MG63 (cell line): ENCODE measurements at places on chromosomes 6 and 20. TPM values are rescaled to one million over a fixed set of nuclear protein-coding genes. Genes with fewer than 3 reads are reported as not detected.

DNA sequence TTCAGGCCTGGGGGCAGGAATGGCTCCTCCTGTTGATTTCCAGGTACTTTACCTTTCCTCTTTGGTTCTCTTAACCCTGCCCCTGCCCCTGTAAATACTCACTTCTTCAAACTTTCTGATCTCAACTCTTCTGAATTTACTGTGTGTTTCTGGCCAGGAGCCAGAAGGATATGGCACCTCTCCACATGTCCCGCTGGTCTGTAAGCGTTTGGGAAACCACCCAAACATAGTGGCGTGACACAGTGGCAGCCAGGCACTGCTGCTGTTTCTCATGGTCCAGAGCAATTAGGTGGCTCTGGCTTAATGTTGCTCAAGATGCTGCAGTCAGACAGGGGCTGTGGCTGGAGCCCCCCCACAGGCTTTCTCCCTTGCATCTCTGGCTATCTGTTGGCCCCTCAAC lies 374.5 kb downstream of the RNGTT start:
- no peak for DNase-seq

PTCHD4 gene
- not detected in 2 replicates for total RNA-seq

GRCh38 chr20:63819224-63819921 lies 11.7 kb downstream of the ZBTB46 start:
- no peak for DNase-seq

DNA sequence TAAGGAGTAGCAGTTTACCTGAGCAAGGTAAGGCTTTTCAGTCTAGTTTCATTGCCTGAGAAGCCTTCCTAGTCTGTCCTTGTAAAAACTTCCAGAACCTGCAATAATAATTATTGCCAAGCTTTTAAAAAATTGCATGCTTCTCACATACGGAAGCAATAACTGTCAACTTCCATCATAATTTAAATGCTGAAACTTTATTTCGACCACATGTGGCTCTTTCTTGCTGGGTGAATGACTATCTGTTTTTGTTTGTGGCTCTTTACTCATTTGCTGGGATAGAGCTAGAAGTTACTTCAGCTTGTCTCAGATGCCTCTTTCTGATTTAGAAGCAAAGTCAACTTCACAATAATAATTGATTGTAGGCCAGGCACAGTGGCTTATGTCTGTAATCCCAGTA lies 95.9 kb upstream of the COL21A1 start:
- DNase-seq: no peak

SLC22A16 gene
- not detected in 2 replicates for total RNA-seq

MOG gene
- not detected in 2 replicates for total RNA-seq

TAGAP gene
- total RNA-seq: not detected in 2 replicates

DNA sequence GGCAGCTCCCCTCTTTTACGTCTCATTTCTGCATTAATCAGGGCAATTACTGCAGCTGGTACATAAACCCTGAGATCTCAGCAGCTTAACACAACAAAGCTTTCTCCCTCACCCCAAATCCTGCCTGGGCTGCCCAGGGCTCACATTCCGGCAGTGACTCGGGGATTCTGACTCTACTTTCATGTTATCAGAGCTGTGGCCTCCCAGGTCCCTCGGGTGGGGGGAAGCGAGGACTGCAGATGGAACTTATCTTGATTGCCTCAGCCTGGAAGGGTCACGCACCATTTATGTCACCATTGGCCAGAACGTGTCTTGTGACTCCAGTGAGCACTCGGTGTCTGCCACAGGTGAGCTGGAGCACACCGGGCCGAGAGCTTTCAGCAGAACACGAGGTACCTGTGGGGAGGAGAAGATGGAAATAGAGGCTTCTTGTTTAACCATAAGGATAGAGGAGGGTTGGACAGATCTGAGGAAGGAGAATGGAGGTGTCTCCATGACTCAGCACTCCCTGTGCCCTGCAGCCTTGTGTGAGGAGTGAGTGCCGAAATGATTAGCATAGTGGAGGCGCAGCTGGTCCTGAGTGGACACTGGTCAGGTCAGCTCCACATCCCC lies 88.5 kb upstream of the EXOC2 start:
- no peak for DNase-seq

GRCh38 chr6:66605011-66605410 lies 898.0 kb upstream of the EYS start:
- no peak for DNase-seq

SLC25A27 gene
- total RNA-seq: 0.32 and 15.2 TPM in 2 replicates

MRAP2 gene
- total RNA-seq: 3.1 and 3.5 TPM in 2 replicates

CFAP61 gene
- not detected in 2 replicates for total RNA-seq

- DNase-seq: no peak
Observed at GRCh38 chr20:62313021-62313420, 10.2 kb downstream of the ADRM1 start.

GRCh38 chr6:68502946-68503345 lies 132.1 kb upstream of the ADGRB3 start:
- no peak for DNase-seq
